ENCODE measurements at places on chromosomes 3 and 15. TPM values are rescaled to one million over a fixed set of nuclear protein-coding genes. Genes with fewer than 3 reads are reported as not detected.

- peak; percentile 97 for DNase-seq
Measured at GRCh38 chr15:51121118-51121517, 26.4 kb upstream of the TNFAIP8L3 start.

GRCh38 chr3:151479452-151479851 lies 18.6 kb upstream of the IGSF10 start:
- DNase-seq, result peak; percentile 5

DNA sequence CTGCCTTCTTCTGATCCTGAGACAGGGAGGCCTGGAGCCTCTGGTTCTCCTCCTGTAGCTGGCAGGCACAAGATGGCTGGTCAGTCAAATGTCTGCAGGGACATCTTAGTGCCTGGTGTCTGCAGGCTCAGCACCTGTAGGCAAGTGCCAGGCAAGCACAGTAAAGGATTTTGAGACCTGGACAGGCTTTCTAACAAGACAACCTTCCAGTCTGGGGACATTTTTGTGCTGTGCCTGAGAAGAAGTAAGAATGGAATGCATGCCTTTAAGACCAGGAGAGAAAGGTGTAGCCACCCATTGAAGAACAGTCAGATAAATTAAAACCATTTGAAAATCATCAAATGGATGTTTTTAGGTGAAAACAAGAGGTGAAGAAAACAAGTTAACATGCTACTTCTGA lies 31.2 kb downstream of the DZIP1L start:
- no peak for DNase-seq

The MME gene
- total RNA-seq, result 77.4 TPM

DNA sequence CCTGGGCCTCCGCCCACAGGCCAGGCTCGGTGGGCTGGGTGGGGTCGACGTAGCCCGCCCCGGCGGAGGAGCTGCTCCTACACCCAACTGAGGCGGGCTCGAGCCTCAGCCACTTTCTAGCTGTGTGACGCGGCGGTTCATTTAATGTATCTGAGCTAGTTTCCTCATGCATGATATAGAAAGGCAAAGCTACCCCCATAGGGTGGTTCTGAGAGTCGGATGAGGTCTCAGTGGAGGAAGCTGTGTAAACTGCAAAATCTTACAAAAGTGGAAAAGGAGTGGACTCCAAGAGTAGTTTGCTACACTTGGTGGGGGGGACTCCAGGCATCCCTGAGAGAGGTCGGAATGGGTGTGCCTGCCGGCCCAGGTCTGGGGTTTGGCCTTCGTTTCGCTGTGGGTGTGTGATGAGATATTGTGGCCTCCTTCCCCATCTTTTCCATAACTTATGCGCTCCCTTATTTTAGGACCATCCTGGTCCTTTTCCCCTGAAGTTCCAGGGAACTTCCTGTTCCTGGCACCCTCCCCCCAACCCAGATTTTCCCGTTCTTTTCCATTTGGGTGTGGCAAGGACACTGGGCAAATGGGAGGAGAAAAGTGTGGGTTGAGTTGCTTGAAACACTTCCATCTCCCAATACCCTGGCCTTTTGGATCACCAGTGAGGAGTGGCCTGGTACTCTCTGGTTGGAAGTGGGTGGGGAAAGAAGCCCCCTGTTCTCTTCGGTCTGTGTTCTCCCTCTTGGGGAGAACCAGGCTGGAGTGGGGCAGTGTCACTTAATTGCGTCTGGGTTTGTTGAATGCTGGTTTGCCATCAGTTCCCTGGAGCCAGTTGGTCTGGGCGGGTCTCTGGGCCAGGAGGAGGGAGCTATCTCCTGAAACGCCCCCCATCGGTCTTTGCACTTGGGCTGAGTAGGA lies 1.1 kb downstream of the PDIA5 start:
- DNase-seq, result peak; percentile 69

- DNase-seq, result no peak
Measured at GRCh38 chr3:58006661-58007060, 1.6 kb upstream of the FLNB start.

- no peak for DNase-seq
Measured at GRCh38 chr15:38130205-38130567, 122.5 kb upstream of the SPRED1 start.

DNA sequence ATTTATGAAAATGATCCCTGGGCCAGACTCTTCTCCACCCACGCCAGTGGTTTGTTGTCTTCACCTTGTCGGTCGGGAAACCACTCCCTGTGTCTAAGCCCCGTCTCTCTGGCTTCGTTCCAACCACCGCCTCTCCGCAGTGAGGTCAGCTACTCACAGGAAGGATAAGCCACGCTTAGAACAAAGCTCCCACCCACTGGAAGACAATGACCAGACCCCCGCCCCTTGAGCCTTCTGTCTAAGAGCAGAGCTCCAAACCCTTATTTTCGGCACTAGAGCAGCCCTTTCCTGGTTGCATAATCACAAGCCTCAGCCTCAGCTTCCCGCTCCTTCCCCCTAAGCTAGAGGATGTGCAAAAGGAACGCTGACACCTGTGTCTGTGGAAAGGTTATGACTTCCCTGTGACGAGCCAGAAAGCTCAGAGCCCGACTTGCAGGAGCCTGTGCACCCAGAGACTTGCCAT lies 114.9 kb upstream of the MEF2A start:
- DNase-seq, result no peak

- DNase-seq, result no peak
Measured at GRCh38 chr15:89623165-89623564, 32.1 kb downstream of the KIF7 start.

- DNase-seq, result no peak
Measured at GRCh38 chr15:77033417-77033728, 37.5 kb downstream of the TSPAN3 start.

DNA sequence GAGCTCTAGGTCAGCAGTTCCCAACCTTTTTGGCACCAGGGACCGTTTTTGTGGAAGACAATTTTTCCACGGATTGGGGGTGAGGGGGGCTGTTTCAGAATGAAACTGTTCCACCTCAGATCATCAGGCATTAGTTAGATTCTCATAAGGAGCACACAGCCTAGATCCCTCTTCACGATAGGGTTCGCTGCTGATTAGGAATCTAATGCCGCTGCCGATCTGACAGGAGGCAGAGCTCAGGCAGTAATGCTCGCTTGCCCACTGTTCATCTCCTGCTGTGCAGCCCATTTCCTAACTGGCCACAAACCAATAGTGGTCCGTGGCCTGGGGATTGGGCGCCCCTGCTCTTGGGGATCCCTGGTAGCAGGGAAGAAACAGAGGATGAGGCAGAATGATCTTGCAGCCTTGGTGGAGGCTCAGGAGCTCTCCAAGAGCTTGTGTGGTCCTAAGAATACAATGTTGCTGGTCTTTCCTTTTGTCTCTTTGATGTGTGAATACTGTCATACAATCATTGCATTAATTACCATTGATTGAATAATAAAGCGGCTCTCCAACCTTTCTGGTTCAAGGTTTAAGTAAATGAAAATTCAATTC lies 183.2 kb downstream of the FNDC3B start:
- DNase-seq, result no peak

DNA sequence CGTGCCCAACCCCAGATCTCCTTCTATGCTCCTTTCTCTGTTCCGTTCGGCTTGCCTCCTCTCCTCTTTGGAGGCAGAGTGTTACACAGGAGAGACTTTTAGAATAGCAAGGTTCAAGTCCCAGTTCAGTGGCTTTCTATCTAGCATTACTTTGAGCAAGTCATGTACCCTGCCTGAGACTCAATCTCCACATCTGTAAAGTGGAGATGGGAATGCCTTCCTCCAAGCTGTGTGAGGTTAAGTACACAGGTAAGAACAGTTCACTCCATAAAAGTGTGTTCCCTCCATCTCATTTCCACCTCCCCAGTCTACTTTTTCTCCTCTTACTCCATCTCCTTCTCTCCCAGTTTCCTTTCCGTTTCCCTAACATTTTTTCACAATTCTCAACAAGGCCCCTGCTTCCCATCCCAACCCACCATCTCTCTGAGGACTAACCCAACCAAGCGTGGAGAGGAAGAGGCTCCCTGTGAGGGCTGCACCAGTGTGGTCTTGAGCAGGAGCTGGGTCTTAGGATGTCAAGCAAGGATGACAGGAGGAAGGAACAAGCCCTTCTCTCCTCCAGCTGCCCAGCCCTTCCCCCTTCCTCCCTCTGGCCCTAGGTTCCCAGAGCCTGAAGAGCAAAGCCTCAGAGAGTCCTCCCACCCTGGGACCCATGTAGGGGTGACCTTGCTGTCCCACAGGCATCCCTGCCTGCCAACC lies 6.4 kb downstream of the ATP8B4 start:
- DNase-seq, result no peak

- DNase-seq, result no peak
Measured at GRCh38 chr15:71387810-71388209, 272.5 kb downstream of the THSD4 start.

DNA sequence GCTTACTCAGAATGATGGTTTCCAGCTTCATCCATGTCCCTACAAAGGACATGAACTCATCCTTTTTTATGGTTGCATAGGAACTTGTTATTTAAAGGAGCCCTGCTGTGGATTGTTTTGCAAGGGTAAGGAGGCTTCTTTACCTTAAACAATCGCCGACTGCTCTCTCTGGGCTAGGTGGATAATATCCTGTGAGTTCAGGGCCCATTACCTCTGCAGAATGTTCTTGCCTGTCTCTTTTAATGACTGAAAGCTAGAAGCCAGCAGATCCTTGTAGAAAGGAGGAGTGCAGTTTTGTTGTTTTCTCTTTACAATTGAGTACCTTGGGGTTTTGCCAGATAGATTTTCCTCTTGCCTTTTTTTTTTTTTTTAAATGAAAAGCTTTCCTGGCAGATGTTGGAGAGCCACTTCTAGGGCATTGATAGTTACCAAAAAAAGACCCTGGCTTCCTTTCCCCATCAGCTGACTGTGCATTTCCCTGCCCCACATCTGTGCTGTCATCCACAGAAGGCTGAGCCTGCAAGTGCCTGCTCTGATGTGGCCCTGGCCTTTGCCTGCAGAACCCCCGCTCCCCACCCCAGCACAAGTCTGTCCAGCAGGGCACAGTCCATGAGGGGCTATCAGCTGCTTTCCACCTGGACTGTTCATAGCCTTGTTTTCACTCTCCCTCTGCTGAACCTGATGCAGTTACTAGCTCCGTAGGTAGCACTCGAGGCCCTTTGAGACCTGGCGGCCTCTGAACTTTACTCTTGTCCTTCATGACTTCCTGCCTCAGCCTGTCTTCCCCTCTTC lies 113.1 kb downstream of the CHCHD6 start:
- DNase-seq, result no peak

GRCh38 chr3:127442506-127442905 lies 148.0 kb downstream of the TPRA1 start:
- no peak for DNase-seq

The AGTR1 gene
- 0.10 TPM for total RNA-seq

DNA sequence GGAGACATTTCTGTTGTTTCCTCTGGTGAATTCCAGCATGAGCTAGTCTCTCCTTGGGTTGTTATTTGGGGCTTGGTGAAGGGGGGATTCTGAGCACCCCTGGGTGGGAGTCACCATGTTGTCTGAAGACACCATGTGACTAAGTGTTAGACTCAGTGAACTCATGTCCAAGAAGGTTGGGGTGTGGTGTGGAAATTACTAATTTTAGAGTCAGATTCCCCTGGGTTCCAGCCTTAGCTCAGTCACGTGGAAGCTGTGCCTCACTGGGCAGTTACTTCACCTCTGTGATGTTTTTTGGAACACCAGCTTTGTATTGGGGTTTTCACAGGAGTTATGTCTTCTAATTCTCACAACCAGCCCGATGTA lies 171.5 kb downstream of the RPLP1 start:
- no peak for DNase-seq

GRCh38 chr15:60568914-60569391 lies 90.0 kb upstream of the ICE2 start:
- no peak for DNase-seq

- DNase-seq, result no peak
Measured at GRCh38 chr15:29631076-29632070, 190.9 kb downstream of the TJP1 start.

- DNase-seq, result no peak
Measured at GRCh38 chr3:10688548-10689172, 127.4 kb upstream of the SLC6A11 start.

The PLAAT1 gene
- not detected for total RNA-seq

DNA sequence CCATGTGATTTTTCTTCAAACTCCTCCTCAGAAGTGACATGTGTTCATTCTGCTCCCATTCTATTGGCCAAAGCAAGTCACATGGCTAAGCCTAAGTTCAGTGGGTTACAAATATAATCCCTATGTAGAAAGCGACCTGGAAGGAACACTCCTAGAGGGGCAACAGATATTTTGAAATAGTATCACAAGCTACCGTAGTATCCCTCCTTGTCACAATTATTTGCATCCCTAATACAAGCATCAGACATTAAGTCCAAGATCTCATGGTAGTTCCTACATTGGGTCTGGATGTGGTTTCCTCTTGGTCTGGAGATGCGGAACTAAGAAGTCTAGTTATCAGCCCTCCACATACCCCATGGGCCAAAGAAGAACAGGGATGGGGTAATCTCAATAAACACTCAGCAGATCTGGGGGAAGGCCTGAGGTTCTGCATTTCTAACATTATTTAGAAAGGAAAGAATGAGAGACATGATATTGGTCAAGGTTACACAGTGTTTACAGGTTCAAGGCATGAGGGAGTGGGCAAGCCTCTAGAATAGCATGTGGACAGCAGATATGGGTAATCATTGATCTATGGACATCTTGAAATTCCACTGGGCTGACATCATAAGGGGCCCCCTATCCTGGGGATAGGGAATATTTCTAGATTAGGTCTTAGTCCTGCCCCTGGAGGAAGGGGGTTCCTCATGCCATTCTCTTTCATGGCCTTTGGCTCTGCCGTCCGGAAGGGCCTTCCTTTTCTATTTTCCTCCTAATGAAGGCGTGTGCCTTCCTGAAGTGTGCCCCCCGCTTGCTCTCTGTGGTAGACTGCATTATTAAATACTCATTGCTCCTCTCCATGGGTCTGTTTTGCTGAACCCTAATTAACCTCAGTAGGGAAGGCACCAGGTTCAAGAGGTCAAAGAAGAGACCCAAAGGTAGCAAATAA lies 17.8 kb upstream of the ABHD2 start:
- DNase-seq, result no peak

The GRK7 gene
- total RNA-seq, result not detected

DNA sequence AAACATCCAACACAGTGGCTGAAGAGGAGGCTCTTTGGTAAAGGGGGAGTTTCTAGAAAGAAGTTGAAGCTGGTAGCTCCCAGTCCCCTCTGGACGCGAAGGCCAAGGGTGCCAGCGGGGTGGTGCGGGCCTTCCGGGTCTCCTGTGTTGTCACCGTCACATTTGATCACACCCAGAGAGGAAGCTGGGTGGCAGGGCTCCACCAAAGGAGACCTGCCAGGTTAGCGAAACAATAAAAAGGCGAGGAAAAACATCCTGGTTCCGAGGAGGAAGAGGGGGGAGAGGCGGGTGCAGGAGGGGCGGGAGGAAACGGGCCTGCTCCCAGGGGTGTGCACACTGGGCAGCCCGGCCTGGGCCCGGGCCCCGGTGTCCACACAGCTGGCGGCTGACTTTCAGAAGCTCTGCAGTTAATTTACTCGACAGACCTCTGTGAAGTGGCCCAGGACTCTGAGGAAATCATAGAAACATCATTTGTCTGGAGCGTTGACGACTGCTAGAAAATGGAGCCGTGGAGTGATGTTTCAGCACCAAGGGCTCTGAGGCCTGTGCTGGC lies 12.1 kb downstream of the HEG1 start:
- no peak for DNase-seq

- no peak for DNase-seq
Measured at GRCh38 chr3:117358717-117359314, 649.2 kb downstream of the TUSC7 start.
